ENCODE measurements at places on chromosomes 13 and 19. TPM values are rescaled to one million over a fixed set of nuclear protein-coding genes. Genes with fewer than 3 reads are reported as not detected.

SLC25A41 gene
- 0.31 TPM for total RNA-seq

CYP4F11 gene
- total RNA-seq = 0.71 TPM

FKRP gene
- 21.5 TPM for total RNA-seq

EID2B gene
- 6.2 TPM for total RNA-seq

CEACAM16 gene
- total RNA-seq = not detected

SYNGR4 gene
- not detected for total RNA-seq

DLL3 gene
- total RNA-seq = 3.7 TPM

ZNF154 gene
- total RNA-seq = 4.8 TPM

SELENOV gene
- 1.9 TPM for total RNA-seq

DNA sequence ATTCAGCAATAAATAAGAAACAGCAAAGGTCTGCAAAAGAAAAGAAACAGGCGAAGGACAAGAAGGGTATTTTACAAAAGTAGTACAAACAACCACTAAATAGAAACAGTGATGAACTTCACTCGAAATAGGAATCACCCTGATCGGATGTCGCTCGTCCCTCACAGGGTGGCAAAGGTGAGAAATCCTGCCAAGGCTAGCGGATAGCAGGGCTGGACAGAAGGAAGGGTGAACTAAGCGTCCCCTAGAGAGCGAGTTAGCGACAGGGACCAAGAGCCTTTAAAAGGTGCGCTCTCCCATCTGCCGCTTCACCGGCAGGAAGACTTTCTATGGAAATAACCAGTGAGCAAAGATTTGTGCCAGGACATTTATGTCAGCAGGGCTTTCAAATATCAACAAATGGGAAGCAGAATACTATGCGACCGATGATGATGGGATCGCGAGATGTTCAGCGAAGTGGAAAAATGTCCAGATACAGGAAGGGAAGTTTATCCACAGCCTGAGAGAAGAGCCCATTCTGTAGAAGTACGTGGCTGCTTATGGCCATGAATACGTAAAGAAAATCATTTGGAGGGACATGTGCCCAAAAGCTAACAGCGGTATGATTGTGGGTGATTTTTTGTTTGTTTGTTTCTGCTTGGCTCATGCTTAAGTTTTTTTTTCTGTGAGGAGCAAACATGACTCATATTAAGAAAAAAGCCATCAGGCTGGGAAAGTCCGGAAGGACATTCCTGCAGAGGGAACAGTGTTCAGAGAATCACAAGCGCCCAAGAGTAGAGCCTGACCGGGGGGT, 18.9 kb downstream of the ELAVL1 start:
- peak; percentile 83 for ATAC-seq

DNA sequence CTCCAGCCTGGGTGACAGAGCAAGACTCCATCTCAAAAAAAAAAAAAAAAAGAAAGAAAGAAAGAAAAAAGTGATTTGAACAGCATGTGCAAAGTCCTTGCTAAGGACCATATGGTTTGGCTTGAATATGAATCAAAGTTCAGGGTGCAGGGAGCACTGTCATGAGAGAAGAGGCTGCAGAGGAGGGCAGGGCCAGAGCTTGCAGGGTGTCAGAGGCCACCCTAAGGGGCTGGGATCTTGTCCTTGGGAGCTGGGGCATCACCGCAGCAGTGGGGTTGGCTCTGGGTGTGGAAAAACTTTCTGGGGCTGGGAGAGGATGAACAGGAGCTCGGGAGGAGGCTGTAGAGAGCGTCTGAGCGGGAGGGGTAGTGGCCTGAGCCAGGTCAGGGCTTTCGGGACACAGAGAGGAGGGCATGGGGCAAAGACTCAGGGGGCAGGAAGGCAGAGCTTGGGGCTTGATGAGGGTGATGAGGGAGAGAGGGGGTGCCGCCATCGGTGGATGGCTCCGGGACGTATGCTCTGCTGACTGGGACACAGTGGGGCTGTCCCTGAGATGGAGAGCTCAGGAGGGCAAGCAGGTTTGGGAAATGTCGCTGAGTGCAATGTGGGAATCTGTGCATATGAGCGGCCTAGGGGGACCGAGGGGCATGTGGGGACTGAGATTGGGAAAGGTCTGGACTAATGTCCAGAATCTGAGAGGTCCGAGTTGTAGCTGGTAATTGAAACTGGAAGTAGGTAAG, 3.0 kb downstream of the TRPM4 start:
- ATAC-seq = no peak

- ATAC-seq = no peak
Measured at GRCh38 chr19:30887042-30887441, 462.2 kb downstream of the TSHZ3 start.

DNA sequence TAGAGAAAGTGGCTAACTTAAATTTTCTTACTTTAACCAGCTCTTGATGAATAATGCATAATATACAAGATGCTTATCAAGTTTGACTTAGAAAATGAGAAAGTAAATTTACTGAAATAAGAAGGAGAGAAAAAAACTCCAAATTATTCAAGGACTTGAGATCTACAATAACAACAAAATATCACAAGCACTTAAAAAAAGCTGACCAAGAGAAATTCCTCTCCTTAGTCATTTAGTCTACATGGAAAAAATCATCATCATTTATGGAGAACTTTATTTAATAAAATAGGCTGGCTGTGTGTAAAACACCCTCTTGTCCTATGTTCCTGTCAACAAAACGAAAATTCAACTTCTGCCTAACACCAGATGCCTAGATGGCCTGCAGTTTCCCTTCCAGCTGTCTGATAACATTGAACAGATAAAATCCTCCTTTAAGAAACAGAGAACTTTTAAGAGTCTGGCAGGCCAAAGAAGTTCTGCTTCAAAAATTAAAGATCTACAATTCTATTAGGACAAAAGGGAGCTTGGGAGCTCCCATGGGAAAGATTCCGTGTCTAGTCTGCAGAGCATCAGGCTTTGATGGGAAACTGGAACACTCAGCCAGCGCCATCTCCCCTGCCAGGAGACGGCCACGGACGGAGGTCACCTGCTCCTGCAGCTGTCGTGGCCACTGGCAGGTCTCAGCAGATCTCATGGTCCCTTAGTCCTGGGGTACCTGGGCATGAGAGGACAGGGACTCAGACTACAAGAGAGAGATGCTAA, 37.9 kb upstream of the ATP11A start:
- ATAC-seq = no peak

GRCh38 chr19:38032151-38032550, 125.1 kb downstream of the SIPA1L3 start:
- ATAC-seq = no peak

GRCh38 chr19:50648659-50649058, 586 bp upstream of the C19orf81 start:
- no peak for ATAC-seq

- no peak for ATAC-seq
Measured at GRCh38 chr13:109776575-109776974, 9.8 kb downstream of the IRS2 start.

- peak; percentile 44 for ATAC-seq
Measured at GRCh38 chr13:99307247-99307646, at the start of gene GPR183. TSS of gene GPR183 (minus strand) at chr13:99307399. CDS start at chr13:99296145, 11,254 bp downstream.

GRCh38 chr13:109281017-109281902, 505.1 kb downstream of the IRS2 start:
- ATAC-seq = no peak

DNA sequence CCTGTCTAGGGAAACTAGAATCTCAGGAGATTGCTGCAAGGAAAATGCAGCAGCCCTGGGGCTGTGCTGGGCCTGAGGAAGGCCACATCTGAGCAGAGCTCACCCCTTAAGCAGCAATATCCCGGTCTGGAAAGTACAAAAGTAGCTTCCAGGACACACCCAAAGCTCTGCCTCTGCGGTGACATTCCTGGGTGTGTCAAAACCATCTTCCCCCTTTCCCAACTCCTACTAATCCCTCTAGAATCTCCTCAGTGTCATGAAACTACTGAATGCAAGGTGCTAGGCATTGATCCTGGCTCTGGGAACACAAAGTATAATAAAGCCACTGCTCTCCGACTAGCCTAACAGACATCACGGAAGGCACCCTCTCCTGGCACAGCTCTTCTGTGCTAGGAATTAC, 5.0 kb downstream of the PBX4 start:
- ATAC-seq = no peak

DNA sequence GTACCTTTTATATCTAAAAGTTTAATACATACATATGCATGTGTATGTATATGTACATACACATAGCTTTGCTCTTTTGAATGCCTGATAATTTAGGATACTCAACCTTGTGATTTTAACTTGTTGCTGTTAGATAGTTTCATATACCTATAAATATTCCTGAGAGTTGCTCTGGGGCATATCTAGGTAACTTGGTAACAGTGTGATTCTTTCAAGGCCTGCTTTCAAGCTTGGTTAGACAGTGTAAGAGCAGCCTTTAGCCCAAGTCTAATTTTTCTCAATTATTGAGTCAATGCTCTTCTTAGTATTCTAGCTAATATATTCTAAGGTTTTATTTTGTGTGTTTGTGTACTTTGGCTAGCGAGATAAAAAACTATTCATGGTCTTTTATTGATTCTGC, 762.1 kb upstream of the MIR17HG start:
- no peak for ATAC-seq

DNA sequence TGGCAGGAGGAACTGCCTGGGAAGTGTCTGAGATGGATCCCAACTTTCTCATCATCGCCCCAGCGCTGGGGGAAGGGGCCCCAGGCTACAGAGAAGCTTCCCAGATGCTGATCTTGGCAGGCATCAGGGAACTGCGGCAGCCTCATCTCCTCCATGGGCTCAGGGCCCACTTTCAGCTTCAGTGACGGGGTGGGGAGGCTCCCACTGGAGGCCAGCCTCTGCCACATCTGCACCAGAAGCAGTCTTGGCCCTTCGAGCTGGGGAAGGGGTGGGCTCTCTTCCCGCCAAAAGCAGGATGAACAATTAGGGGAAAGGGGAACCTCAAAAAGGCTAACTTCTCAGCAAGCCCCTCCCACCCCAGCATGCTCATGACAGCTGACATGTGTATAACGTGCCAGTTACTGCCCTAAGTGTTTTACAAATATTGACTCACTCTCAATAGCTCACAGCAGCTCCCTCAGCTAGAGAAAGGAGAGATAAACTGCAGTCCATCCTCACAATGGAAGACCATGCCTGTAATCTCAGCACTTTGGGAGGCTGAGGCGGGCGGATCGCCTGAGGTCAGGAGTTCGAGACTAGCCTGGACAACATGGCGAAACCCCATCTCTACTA, 7.1 kb upstream of the S1PR2 start:
- peak; percentile 21 for ATAC-seq

DNA sequence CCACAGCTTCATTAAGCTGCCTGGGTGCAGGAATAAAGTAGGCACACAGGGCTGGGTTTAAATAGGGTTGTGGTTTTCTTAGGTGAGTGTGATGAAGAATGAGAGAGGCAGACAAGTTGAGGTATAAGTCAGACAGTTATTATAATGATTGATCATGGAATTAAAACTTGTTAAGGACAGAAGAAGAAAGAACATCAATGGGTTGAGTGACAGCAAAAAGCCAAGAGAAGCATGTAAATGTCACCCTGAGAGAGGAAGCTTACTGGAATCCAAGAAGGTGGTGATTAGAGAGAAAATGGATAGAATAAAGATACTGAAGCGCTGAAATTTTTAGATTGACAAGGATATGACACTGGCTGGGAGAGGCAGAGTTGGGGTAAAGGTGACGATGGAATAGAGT, 325.2 kb upstream of the SLITRK1 start:
- no peak for ATAC-seq

- ATAC-seq = no peak
Measured at GRCh38 chr13:24916464-24916863, 152.5 kb downstream of the RNF17 start.

DNA sequence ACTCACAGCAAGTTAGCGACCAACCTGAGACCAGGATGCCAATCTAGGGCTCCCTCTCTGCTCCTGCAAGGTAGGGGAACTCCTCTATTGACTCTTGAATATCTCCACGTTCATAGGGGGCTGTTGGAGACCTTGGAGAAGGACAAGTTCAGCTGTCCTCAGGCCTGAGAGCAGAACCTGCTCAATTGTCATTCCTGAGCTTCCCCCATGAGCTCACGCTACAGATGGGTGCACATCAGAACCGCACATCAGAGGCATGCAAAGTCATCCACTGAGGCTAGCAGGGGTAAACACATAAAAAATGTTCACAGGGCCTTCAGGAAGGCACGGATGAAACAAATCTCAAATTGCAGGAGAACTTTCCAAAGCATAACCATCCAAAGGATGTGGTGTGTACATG, 168.8 kb upstream of the ZNF507 start:
- ATAC-seq = no peak

DNA sequence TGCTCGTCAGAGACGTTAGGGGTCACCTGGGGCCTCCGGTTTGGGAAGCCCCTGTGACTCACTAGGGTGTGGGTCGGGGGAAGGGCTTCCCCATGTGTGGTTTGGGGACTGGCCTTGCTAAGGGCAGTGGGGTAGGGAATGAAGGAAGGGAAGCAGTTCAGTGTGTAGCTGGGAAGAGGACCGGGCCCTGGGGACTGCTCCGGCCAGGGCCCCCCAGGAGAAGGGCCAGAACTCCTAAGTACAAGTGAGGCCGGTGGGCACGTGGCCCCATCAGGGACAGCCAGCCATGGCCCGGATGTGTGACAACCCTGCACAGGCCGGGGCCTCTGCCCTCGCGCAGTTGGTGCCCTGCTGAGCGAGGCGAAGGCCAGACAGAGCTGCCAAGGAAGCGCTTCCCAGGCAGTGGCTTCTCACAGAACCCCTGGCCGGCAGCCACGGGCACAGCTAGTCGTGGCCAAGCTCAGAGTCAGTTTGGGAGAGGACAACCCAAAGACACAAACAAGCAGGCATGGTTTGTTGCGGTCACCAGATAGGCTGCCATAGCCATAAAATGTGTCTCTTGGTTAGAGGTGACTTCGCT, 25.7 kb downstream of the TEX29 start:
- no peak for ATAC-seq

DNA sequence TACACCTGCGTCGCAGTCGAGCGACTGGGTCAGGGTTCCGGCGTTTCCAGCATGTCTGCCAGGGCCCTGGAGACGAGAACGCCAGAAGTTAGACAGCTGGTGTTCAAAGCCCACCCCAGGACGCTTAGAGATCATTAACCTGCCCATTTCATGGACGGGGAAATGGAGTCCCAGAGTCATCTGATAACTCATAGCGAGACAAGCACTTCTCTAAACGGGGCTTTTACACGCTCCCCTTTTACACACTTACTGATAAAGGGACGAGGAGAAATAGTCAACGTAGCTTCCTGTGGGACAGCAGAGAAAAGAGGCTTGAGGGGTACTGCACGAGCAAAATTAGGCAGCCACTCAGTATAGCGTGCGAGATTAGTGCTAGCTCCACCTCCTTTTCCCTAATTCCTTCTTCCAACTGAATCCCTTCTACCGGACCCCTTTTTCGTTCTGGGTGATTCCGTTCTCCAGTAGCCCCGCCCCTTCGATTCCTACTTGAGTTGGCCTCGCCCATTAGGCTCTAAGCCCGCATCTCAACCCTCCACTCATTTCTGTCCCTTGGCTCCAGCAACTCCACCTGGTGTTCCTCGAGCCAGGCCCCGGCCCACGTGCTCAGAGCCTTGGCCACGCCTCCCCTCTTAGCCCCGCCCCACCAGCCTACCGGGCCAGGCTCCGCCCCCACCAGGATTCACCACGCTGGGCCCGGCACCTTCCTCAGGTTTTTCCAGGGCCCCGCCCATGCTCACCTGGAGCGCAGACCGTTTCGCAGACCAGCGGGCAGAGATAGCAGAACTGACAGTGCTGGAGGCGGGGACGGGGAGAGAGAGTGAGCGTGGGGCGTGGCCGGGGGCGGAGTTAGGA, 3.7 kb downstream of the HRC start:
- ATAC-seq = no peak
